Cerebellar nuclear complex (tissue), 1 donor: ENCODE measurements at places on chromosomes 5 and 9.

DNA sequence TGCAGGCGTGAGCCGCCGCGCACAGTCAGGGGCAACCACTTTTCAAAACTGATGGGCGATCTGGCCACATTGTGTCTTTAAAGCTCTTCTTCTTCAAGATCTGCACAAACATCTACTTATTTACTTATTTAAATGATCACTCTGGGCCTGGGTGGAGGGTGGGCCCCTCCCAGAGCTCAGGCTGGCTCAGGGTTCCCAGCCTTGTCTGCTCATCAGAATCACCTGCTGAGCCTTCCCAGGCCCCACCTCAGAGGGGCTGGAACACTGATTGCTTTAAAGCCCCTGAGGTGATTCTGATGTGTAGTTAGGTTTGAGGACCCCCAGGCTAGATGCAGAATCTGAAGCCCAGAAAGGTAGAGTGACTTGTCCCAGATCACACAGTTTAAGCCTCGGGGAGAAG, 45.6 kb upstream of the DMRT1 start:
- no peak for DNase-seq

DNA sequence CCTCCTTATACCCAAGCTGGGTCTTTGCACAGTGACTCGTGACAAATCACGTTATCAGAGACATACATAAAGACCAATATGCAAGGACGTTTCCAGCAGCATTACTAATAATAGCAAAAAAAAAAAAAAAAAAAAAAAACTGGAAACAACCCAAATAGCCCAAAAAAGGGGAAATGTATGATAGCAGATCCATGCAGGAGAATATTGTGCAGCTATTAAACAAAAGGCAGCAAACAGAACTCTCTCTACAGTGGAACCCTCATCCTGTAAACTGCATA, 37.7 kb downstream of the C5orf15 start:
- no peak for DNase-seq

- no peak for DNase-seq
These were observed 6.0 kb downstream of the RNF44 start for GRCh38 chr5:176530983-176531901.

DNA sequence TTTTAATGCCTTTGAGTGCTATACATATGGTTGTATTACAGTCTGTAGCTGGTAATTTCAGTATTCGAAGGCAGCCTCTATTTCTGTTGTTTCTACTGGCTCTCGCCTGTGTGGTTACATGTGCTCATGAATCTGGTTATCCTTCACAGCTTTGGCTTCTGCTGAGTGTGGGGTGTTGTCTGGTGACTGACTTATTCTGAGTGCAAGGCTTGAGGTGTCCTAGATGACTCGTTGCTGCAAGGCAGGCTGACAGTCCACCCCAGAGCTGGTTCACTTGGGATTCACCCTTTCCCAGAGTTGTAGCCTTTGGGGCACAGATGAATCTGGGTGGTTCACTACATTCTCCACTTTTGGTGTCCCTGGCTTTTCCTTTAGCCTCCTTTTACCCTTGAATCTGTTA, 41.4 kb downstream of the PDE8B start:
- no peak for DNase-seq

GRCh38 chr9:90331826-90332575, 310.6 kb downstream of the DIRAS2 start:
- no peak for DNase-seq

DNA sequence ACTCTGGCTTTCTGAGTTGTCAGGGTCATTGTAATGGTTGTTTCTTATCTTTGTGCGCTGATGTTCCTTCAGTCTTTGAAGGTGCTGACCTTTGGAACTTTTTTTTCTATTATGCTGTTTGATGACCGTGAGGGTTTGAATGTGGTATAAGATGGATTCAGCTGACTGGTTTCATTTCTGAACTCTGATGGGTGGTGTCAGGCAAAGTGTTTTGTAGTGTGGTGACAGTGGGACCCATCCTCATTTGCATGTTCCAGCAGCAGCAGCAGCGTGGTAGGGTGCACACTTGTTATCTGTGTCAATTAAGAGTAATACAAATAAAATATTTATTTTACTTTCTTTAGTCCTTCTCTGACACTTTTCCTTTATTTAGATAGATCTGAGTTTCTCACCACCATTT, 227.7 kb upstream of the PRR16 start:
- no peak for DNase-seq

DNA sequence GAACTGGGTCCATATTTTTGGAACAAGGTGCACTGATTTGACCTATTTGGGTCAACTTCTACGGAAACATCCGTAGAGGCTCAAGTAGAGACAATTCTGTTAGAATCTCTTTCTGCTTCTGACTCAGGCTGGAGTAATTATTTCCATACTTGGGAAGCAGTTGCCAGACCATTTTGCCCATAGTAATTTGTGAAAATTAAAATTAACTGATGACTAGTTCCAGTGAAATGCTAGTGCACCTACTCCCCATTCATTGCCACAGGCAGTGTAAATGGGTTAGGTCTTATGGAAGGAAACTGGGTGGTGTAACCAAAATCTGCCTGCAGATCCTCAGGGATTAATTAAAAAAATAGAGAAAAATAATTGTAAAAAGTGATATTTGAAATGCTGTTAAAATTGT, 201.1 kb downstream of the TENT4A start:
- DNase-seq = no peak

DNA sequence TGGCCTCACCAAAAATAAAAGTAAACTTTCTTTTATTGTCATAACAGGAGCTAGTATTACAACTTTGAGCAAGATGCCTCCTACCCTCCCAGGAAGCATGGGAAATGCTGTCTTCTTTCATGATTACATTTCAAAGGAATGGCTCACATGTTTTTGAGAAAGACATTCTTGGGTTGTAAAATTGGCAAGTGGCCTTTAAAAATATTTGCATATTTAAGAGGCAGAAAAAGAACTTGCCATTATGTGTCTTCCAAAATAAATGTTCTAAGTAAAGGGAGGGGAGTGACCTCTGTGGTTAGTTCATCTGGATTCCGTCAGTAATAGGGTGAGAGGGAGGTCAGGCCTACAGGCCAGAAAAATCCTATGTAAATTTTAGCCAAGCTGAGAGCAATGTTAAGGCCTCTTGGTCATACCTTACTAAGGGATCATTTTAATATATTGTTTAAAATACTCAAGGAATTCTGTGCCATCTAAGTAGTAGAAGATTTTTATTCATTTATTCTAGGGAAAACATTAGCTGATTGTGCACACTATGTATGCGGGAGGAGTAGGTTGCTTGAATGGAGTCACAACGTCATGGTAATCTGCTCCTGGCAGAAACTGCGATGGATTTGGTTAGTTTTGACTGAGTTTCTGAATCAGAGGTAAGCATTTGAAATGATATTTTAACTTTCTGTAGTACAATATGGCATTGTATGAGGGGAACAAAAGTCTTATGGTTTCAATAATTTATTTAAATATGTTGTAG, 1485.7 kb upstream of the CDH9 start:
- no peak for DNase-seq

DNA sequence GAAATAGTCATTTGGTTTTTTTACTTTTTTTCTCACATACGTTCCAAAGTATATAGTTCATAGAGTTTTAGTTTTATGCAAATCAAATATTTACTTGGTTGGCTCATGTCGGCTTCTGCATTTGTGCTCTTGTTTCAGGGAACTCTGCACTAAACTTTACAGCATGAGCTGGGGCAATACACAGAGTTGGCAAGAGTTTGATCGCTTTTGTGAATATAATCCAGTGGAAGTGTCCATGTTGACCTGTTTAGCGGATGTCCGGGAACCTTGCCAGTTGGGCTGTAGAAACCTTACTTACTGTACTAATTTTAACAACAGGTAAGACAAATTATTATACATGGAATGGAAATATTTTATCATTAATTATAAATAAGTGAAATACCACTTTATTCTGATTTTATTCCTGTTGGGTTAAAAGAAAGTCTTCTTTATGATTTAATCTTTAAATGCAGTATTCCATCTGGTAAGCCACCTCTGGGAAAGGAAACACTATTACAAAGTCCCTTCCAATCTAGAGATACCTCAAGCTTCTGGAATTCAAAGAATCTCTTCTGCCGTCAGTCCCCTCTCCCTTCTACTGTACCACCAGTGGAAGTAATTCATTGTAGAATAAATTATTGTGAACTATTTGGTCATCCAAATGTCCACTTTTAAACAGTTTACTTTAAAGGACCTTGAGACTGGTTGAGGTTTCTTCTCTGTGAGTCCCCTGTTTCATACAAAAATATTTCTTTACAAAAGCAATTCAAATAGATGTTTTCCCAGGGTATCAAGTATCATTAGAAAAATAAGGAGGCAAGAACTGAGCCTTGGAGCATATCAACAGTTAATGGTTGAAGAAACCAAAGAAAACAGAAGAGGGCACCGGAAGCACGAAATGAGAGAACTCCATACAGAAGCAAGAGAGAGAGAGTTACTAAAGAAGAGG, 45.2 kb upstream of the GLIPR2 start:
- no peak for DNase-seq

DNA sequence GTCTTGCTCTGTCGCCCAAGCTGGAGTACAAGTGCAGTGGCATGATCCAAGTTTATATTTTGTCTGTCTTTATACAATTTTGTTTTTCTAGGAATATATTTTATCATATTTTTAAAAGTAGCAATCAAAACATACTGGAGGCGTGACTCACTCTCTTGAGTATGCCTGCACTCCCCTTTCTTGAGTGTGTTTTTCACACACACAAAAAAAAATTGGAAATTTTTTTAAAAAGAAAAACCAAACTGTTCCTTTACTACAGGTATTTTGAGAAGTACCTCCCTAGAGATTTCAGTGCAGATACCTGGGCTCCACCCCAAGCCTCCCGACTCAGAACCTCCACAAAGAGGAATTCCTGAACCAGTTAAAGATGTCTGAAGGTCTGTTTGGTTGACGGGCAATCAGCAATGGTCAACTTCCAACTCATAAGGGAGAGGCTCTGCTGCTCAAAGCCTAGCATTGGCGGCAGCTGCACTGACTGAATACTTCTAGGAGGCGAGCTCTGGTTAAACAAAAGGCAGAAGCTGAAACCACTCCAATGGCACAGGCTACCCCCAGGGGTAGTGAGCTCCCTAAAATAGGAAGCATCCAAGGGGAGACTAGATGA, 27.4 kb downstream of the PDE6A start:
- DNase-seq = no peak

- no peak for DNase-seq
These were observed 15.5 kb upstream of the GLRX start for GRCh38 chr5:95838001-95838520.

- DNase-seq = no peak
These were observed 13.9 kb downstream of the PRRC2B start for GRCh38 chr9:131407717-131408195.

- DNase-seq = no peak
These were observed 20.4 kb downstream of the PDE8B start for GRCh38 chr5:77230727-77231470.

GRCh38 chr5:44991693-44992092, 182.9 kb downstream of the MRPS30 start:
- DNase-seq = no peak

DNA sequence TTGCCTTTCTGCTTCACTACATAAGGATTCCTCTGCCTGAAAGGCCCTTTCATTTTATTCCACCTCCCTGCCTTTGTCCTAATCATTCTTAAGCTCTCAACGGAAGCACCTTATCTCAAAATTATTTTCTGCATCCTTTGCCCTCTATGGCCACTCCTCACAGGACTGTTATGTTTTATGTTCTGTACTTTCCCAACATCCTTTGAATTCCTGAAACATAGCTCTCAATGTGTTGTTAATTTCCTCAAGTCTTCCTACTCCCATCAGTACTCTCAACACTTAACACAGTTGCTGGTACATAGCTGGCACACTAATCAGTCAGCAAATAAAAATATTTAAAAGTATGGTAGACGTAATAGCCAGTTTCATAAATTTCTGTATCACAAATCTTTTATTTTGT, 193.0 kb downstream of the RFX3 start:
- DNase-seq = no peak

DNA sequence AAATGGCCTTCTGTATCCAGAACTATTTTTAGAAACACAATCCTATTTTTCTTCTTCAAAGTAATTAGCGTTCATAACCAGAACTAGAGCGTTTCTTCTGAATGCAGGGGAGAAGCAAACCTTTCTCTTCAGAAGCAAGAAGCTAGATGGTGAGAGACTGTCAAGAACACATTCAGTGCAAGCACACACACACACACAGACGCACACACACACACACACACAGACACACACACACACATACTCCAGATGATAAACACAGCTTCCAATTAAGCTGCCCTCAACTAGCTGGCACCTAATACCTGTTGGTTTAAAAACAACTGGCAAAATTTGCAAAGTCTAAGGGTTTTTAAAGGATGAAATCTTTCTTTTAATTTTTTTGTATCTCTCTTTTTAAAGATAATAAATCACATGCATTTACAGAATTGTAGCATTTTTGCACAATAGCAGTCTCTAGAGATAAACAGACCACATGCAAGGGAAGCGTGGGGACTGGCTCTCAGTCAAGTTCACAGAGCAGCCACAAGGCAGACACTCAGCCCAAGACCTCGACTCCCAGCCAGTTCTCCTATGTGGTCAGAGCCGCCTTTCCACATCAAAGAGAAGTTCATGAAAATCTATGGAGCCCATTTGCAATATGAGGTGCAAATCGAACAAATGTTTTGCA, 138.5 kb downstream of the TTLL11 start:
- no peak for DNase-seq

GRCh38 chr5:95804736-95805539, 17.6 kb downstream of the GLRX start:
- no peak for DNase-seq

DNA sequence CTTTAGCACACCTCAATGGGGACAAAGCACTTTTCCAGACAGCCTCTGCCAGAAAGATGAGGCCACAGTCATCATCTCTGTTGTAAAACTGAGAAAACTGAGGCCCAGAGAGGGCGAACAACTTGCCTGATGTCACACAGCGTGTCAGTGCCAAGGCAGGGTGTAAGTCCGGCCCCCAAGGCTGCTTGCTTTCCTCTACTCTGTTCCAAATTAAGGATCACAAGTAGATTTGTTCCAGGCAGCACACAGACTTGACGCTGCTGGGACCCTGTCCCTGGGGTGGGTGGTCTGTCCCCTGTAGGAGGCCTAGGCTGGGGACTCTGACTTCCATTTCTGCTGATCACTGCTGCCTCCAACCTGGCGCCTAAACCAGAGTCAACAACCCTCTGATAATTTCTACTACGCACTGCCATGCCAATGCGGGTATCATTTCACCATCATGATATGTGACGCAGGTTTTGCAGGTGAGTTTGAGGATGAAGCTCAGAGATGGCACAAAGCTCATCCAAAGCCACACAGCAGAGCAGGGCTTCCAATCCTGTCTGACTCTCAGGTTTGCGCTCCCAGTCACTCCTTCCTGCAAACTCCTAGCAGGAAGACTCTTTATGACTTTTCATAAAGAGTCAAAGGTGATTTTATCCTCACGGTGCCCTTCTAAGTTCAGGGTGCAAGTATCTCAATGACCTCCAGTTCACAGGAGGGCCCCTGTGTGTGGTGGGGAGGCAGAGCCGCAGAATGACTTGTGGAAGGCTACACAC, 13.5 kb upstream of the RALGDS start:
- DNase-seq = no peak

- DNase-seq = no peak
These were observed 681.8 kb downstream of the SEMA5A start for GRCh38 chr5:8864053-8864452.

GRCh38 chr5:54177058-54177457, 133.3 kb downstream of the ARL15 start:
- DNase-seq = no peak
